Hepatocyte (in vitro differentiated cells): ENCODE measurements at places on chromosomes 6 and 20. TPM values are rescaled to one million over a fixed set of nuclear protein-coding genes. Genes with fewer than 3 reads are reported as not detected.

UBR2 gene
- 24.4 and 25.8 TPM in 2 replicates for total RNA-seq

DNA sequence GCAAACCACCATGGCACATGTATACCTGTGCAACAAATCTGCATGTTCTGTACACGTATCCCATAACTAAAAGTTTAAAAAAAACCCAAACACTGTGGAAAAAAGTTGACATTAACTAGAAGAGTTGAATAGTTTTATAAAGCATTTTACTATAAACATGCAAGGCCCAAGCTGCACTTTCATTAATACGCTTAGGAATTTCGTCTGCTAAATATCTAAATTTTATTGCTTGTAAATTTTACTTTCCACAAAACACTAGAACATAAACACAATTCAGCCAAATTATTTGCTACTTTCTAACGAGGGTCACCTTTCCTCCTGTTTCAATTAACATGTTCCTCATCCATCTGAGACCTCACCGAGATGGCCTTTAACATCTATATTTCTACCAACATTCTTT, 74.4 kb upstream of the MAN1A1 start:
- H3K27ac ChIP-seq = no peak overlapping the region
- H3K27me3 ChIP-seq = no peaks in the 10 kb centered on the region
- no peaks in the 10 kb centered on the region for H3K4me1 ChIP-seq
- no peak for DNase-seq
- no peaks in the 10 kb centered on the region for H3K36me3 ChIP-seq

DNA sequence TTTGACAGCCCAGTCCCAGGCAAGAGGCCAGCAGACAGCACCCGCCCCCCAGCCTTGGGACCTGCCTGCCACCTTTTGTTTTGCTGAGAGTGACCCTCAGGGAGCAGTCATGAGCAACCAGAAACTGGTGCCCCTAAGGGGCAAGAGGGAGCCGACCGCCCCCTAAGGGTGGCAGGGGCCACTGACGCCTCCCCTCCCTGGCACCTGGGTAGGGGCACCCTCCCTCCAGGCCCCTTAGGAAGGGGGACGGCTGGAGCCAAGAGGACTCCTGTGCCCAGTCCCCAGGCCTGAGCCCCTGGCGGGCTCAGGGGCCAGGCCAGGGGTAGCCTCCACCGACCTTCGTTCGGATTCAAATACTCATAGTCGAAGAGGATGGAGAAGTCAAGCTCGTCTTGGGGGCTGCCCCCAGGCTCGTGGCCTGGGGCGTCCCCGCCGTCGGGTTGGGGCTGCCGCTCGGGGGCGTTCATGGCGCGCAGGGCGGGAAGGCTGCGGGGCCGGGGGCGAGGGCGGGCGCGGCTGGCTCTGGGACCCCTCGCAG, 417 bp downstream of the NFATC2 start:
- peak overlapping the region; percentile 89 for H3K27ac ChIP-seq
- H3K4me3 ChIP-seq = peak overlapping the region; percentile 36
- peak; percentile 56 for DNase-seq
- H3K4me1 ChIP-seq = peaks cover 8% of the 10 kb centered on the region
- peaks cover 28% of the 10 kb centered on the region for H3K27me3 ChIP-seq

DNA sequence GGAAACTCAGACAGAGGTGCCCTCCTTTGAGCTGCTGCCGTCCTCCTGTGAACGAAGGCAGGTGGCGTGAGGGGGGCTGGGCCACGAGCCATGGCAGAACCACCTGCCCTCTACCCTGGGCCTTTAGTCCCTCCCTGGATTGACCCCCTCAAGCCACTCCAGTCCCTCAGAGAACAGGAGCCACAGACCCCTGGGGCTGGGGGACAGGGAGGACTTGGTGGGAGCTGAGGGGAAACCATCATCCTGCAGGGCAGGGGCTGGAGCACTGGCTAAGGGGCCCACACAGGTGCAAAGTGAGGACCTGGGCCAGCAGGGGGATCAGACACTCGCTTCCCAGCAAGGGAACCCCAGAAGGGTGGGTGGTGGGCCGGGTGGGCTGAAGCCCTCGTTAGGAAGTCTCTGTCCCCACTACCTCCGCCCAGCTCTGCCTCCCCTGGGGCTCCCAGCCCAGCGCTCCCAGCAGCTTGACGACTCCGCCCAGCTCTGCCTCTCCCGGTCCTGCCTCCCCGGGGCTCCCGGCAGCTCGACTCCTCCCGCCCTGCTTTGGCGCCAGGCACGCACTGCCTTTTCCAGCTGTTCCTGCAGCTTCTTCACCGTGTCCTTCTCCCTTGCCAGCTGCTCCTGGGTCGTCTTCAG, 44.4 kb downstream of the DSTN start:
- H3K36me3 ChIP-seq = no peaks in the 10 kb centered on the region
- no peaks in the 10 kb centered on the region for H3K27me3 ChIP-seq
- DNase-seq = peak; percentile 62
- H3K4me3 ChIP-seq = no peak overlapping the region
- H3K27ac ChIP-seq = peak overlapping the region; percentile 27

GRCh38 chr6:63477422-63478040, 94.7 kb upstream of the LOC128125822 start:
- no peaks in the 10 kb centered on the region for H3K36me3 ChIP-seq
- no peak overlapping the region for H3K4me3 ChIP-seq
- H3K27ac ChIP-seq = no peak overlapping the region
- H3K27me3 ChIP-seq = no peaks in the 10 kb centered on the region
- H3K4me1 ChIP-seq = no peaks in the 10 kb centered on the region

- H3K36me3 ChIP-seq = no peaks in the 10 kb centered on the region
- DNase-seq = peak; percentile 40
- peaks cover 9% of the 10 kb centered on the region for H3K4me1 ChIP-seq
- H3K27ac ChIP-seq = no peak overlapping the region
- H3K27me3 ChIP-seq = no peaks in the 10 kb centered on the region
These were observed 56.3 kb upstream of the TULP1 start for GRCh38 chr6:35569011-35569461.
